Tibial nerve (tissue), 4 donors: ENCODE measurements at places on chromosomes 11 and 22. TPM values are rescaled to one million over a fixed set of nuclear protein-coding genes. Genes with fewer than 3 reads are reported as not detected.
A peak's percentile ranks its signal among the peaks of the same experiment; 100 is the strongest.

- H3K27me3 ChIP-seq: no peaks in the 10 kb centered on the region
- H3K4me1 ChIP-seq: no peaks in the 10 kb centered on the region
- no peak overlapping the region for H3K4me3 ChIP-seq
- H3K36me3 ChIP-seq: no peaks in the 10 kb centered on the region
These were observed 50.1 kb downstream of the CHST1 start for GRCh38 chr11:45615182-45615792.

GRCh38 chr11:130121445-130121978 lies 38.1 kb upstream of the ST14 start:
- peaks cover 20% of the 10 kb centered on the region for H3K4me1 ChIP-seq
- no peak overlapping the region for H3K27ac ChIP-seq
- H3K36me3 ChIP-seq: peaks cover 24% of the 10 kb centered on the region
- DNase-seq: no peak
- H3K27me3 ChIP-seq: no peaks in the 10 kb centered on the region
- no peak overlapping the region for H3K4me3 ChIP-seq

- no peak for DNase-seq
- no peak overlapping the region for H3K4me3 ChIP-seq
- H3K27ac ChIP-seq: no peak overlapping the region
- no peaks in the 10 kb centered on the region for H3K36me3 ChIP-seq
- no peaks in the 10 kb centered on the region for H3K27me3 ChIP-seq
These were observed 3.5 kb downstream of the NXPE1 start for GRCh38 chr11:114556135-114556534.

DNA sequence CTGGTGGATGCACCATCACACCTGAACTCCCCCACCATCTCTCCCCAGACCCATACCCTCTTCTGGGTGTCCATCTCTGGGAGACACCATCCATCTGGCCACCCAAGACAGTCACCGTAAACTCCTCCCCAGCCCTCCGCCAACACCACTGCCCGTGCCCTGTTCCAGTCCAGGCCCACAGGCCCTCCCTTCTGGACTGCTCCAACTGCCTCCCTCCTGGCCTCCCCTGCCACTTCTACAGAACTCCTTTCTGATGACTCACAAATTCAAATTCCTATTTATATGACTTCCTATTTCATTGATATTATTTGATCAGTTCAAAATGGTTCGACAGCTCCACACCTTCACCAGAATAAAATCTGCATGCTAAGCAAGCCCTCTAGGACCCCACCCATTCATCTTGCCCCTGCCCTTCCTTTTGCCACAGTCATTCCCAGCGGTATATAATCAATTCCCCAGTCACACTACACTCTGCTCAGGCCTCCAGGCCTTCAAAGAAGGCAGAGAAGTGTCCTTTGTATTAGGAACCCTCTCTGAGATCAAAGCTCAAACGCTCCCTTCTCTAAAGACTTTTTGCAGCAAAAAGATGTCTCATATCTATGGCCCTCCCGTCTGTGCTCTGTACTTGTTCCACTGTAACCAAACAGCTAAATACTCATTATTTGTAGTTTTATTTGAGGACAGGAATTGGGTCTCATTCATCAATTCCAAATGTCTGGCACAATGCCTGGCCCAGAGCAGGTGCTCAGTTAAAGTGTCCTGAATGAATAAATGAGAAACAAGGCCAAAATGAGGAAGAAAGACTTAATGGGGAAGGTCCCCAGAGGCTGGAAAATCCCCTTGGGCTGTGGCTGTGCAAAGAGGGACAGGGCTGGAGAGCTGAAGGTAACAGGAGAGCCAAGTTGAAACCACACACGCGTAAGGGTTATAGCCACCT lies 29.0 kb downstream of the MYH9 start:
- H3K36me3 ChIP-seq: no peaks in the 10 kb centered on the region
- no peak overlapping the region for H3K4me3 ChIP-seq
- peaks cover 66% of the 10 kb centered on the region for H3K4me1 ChIP-seq
- peak overlapping the region; percentile 9 for H3K27ac ChIP-seq
- no peaks in the 10 kb centered on the region for H3K27me3 ChIP-seq
- DNase-seq: no peak

GRCh38 chr11:113839842-113840241 lies 35.5 kb downstream of the USP28 start:
- peaks cover 81% of the 10 kb centered on the region for H3K36me3 ChIP-seq
- H3K4me1 ChIP-seq: no peaks in the 10 kb centered on the region
- no peak overlapping the region for H3K27ac ChIP-seq
- no peak overlapping the region for H3K4me3 ChIP-seq

- H3K27ac ChIP-seq: no peak overlapping the region
- no peaks in the 10 kb centered on the region for H3K27me3 ChIP-seq
These were observed 25.4 kb upstream of the BSX start for GRCh38 chr11:123006860-123007542.

OR52I1 gene
- total RNA-seq: not detected

GGTLC3 gene
- total RNA-seq: not detected
